ENCODE measurements at places on chromosomes 12 and 14.
A peak's percentile ranks its signal among the peaks of the same experiment; 100 is the strongest.

DNA sequence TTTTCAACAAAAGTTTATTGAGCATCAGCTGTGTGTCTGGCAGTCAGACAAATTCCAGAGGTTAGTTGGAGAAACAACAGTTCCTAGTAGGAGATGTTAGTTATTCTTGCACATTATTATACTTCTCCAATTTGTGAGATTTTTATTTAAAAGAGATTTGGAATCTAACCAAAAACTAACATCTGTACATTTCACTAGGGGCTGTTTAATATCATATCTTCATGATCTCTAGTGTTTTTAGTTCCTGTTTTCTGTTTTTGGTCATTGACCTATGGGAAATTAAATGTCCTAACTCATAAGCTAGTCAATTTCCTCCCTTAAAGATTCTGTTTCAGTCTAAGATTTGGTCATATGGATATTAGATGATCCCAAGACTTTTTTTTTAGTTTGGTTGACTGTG lies 34.1 kb upstream of the KLHDC2 start:
- H3K36me3 ChIP-seq = no peaks in the 10 kb centered on the region
- no peak overlapping the region for H3K4me3 ChIP-seq
- H3K4me1 ChIP-seq = no peaks in the 10 kb centered on the region
- DNase-seq = no peak

DNA sequence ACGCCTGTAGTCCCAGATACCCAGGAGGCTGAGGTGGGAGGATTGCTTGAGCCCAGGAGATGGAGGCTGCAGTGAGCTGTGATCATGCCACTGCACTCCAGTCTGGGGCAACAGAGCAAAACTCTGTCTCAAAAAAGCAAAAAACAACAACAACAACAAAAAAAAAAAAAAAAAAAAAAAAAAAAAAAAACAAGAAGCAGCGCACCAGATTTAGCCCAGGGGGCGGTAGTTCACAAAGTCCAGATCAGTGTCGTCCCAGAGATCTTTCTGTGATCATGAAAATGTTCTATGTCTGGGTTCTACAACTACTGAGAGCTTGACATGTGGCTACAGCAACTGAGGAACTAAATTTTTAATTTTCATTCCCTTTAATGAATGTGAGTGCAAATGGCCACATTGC lies 27.4 kb downstream of the OAS2 start:
- no peak overlapping the region for H3K27ac ChIP-seq
- no peaks in the 10 kb centered on the region for H3K36me3 ChIP-seq
- no peak for DNase-seq
- no peaks in the 10 kb centered on the region for H3K4me1 ChIP-seq
- no peaks in the 10 kb centered on the region for H3K27me3 ChIP-seq
- H3K4me3 ChIP-seq = no peak overlapping the region

DNA sequence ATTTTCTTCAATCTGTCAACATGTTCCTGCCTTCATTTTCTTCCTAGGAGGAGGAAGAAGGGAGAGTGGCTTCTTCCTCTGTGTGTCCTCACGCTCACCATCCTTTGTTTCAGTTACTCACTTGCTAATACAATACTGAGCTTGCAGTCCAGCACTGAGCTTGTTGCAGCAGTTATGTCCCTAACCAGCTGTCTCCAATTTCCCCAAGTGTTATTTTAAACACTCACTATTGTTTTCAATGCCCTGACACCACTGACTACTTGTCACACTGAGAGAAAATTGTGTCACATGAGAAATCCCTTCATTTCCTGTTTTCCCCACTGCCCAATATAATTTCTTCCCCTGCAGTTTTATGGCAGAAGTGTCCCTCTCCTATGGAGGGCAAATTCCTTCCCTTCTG lies 53.4 kb downstream of the HSD17B6 start:
- no peaks in the 10 kb centered on the region for H3K27me3 ChIP-seq
- no peak for DNase-seq
- no peak overlapping the region for H3K4me3 ChIP-seq
- H3K4me1 ChIP-seq = no peaks in the 10 kb centered on the region

- no peaks in the 10 kb centered on the region for H3K27me3 ChIP-seq
- H3K27ac ChIP-seq = no peak overlapping the region
- no peaks in the 10 kb centered on the region for H3K36me3 ChIP-seq
- DNase-seq = no peak
- no peaks in the 10 kb centered on the region for H3K4me1 ChIP-seq
Observed at GRCh38 chr12:96185914-96186313, 8.3 kb upstream of the ELK3 start.

DNA sequence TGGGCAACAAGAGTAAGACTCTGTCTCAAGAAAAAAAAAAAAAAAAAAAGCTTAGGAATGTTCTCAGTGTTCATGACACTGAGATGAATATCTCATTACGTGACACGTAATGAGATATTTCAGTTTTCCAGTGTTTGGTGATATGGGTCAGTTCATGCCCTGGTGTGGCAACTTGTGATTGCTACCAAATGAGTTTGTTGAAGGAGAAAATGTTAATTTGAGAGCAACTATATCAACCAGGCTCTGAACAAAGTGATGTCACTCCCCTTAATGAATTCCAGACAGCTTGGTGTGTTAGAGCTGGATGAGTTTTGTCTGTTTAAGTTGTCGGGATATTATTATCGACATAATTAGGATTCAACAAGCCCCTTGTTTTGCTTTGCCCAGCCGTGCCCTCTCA lies 211.7 kb downstream of the DPF3 start:
- no peak overlapping the region for H3K4me3 ChIP-seq
- H3K36me3 ChIP-seq = no peaks in the 10 kb centered on the region
- H3K27me3 ChIP-seq = no peaks in the 10 kb centered on the region
- H3K27ac ChIP-seq = no peak overlapping the region
- DNase-seq = no peak

- H3K4me3 ChIP-seq = no peak overlapping the region
- H3K27ac ChIP-seq = peak overlapping the region; percentile 69
- H3K4me1 ChIP-seq = peaks cover 11% of the 10 kb centered on the region
- H3K36me3 ChIP-seq = no peaks in the 10 kb centered on the region
- no peaks in the 10 kb centered on the region for H3K27me3 ChIP-seq
Observed at GRCh38 chr14:64610049-64610746, 60.4 kb downstream of the PPP1R36 start.

- peak within 1 kb of the TSS; percentile 73 for H3K4me3 ChIP-seq
- no peaks in the 10 kb centered on the region for H3K36me3 ChIP-seq
- H3K4me1 ChIP-seq = peaks cover 16% of the 10 kb centered on the region
- no peak for DNase-seq
- no peak within 1 kb of the TSS for H3K27ac ChIP-seq
- no peaks in the 10 kb centered on the region for H3K27me3 ChIP-seq
Observed at GRCh38 chr14:105525861-105526775, at the start of gene TMEM121. Gene TMEM121 (plus strand): TSS chr14:105526583. CDS start chr14:105528835, 2,252 bp downstream.

GRCh38 chr12:4243091-4243490 lies 30.5 kb upstream of the CCND2 start:
- no peaks in the 10 kb centered on the region for H3K4me1 ChIP-seq
- DNase-seq = no peak
- no peak overlapping the region for H3K27ac ChIP-seq
- no peak overlapping the region for H3K4me3 ChIP-seq

- H3K4me1 ChIP-seq = no peaks in the 10 kb centered on the region
- H3K36me3 ChIP-seq = no peaks in the 10 kb centered on the region
- no peak for DNase-seq
- H3K27ac ChIP-seq = no peak overlapping the region
Observed at GRCh38 chr14:33657476-33657875, 293.4 kb downstream of the EGLN3 start.

- no peak for DNase-seq
- H3K27ac ChIP-seq = no peak overlapping the region
- H3K4me3 ChIP-seq = no peak overlapping the region
- no peaks in the 10 kb centered on the region for H3K4me1 ChIP-seq
- H3K36me3 ChIP-seq = no peaks in the 10 kb centered on the region
Observed at GRCh38 chr12:65287426-65287825, 8.9 kb downstream of the MSRB3 start.

DNA sequence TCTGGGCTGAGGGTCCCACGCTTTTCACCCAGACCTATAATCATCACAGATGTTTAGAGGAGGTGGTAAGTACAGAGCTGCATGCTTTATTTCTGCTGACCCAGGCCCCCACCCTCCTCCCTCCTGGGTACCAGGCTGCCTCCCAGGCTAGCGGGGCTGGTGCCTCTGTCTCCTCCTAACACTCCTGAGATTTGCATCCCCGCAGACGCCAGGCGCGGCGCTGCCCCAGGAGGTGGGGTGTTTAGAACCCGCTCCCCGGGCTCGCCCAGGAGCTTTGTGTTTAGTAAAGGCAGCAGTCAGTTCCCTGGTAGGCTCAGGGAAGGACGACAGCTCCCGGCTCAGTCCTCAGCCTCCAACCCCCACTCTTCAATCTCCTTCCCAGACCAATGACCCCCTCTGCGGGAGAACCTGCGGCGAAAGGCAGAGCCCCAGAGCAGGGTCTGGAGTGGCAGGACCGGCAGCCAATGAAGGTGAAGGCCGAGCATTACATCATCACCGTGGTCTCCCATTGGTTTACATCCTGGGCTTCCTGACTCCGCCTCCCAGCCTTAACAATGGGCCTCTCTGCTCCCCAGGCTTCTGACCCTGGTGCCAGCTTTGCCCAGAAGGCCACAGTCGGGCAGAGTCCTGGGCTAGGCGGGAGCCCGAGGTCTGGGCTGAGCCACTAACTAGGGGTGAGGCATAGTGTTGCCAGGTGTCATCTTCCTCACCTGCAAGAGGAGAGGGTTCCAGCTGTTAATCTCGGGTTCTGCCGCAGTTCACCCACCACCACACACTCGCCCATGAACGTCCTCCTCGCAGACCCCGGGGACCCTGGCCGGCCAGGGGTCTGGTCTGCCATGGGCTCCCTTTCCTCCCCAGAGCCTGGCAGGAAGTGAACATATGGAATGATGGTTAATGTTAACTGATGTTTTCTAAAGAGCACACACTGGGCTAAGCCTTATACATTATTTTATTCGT lies 57.5 kb downstream of the CALM1 start:
- no peak overlapping the region for H3K27ac ChIP-seq
- no peaks in the 10 kb centered on the region for H3K4me1 ChIP-seq
- no peaks in the 10 kb centered on the region for H3K27me3 ChIP-seq
- no peaks in the 10 kb centered on the region for H3K36me3 ChIP-seq
- H3K4me3 ChIP-seq = no peak overlapping the region
- DNase-seq = peak; percentile 65

GRCh38 chr14:105939810-105940508 lies 413.6 kb downstream of the TMEM121 start:
- DNase-seq = no peak
- H3K4me1 ChIP-seq = no peaks in the 10 kb centered on the region
- H3K27ac ChIP-seq = no peak overlapping the region
- no peaks in the 10 kb centered on the region for H3K36me3 ChIP-seq
- no peak overlapping the region for H3K4me3 ChIP-seq
- no peaks in the 10 kb centered on the region for H3K27me3 ChIP-seq

- H3K27me3 ChIP-seq = no peaks in the 10 kb centered on the region
- no peaks in the 10 kb centered on the region for H3K4me1 ChIP-seq
- DNase-seq = no peak
- H3K27ac ChIP-seq = no peak overlapping the region
Observed at GRCh38 chr12:39503439-39503838, 60.5 kb upstream of the KIF21A start.

- H3K4me1 ChIP-seq = no peaks in the 10 kb centered on the region
- no peak overlapping the region for H3K27ac ChIP-seq
- no peak overlapping the region for H3K4me3 ChIP-seq
Observed at GRCh38 chr12:2233034-2233433, 180.2 kb downstream of the CACNA1C start.

- no peak overlapping the region for H3K4me3 ChIP-seq
- no peak for DNase-seq
- H3K27me3 ChIP-seq = no peaks in the 10 kb centered on the region
- no peaks in the 10 kb centered on the region for H3K4me1 ChIP-seq
Observed at GRCh38 chr14:68345738-68346137, 447.1 kb downstream of the ZFP36L1 start.

DNA sequence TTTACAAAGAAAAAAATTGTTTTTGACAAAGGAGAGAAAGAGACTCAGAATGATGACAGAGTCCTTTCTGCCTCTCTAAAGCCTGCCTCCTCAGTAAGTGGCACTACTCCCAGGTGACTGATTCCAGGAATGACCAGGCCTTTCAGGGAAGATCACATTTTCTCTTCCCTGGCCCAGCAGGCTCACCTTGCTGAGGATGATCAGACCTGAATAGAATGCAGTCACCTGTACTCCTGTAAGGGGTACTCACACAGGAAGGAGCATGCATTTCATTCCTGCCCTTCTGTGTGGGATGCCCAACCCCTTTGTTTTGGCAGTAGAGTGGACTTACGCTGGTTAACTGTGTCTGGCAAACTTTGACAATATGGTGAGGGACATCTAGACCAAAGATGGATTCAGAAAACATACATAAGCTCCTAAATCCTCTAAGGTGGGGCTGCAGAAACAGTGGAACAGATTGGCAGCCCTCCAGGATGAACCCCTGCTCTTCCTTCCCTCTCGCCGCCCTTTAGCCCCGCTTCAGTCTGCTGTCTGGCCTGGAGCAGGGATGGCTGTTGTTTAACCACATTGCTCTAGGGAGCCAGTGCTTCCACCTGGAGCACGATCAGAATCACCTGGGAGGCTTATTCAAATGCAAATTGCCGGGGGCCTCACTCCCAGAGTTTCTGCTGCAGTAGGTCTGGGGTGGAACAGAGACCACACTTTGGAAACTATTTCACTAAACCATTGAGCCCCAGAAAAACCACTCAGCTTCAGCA lies 29.8 kb downstream of the ERG28 start:
- no peaks in the 10 kb centered on the region for H3K27me3 ChIP-seq
- H3K36me3 ChIP-seq = no peaks in the 10 kb centered on the region
- no peak for DNase-seq
- no peaks in the 10 kb centered on the region for H3K4me1 ChIP-seq

DNA sequence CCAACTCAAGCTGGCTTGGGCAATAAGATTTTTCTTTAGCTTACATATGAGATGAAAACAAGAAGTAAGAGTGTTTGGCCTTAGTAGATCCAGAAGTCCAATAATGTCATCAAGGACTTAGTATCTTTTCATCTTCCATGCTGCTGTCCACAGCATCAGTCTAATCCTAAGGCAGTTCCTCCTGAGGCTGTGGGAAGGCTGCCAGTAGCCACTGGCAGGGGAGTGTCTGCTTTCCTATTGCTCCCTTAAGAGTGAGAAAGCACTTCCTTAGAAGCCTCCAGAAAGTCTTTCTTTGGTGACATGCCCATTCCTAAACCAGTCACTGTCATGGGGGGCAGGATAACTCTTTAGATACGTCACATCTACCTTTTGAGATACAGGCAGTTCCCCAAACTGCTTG lies 317.7 kb downstream of the BMP4 start:
- H3K27ac ChIP-seq = no peak overlapping the region
- no peak overlapping the region for H3K4me3 ChIP-seq
- H3K4me1 ChIP-seq = no peaks in the 10 kb centered on the region
- no peaks in the 10 kb centered on the region for H3K27me3 ChIP-seq

- H3K4me3 ChIP-seq = no peak overlapping the region
- H3K4me1 ChIP-seq = no peaks in the 10 kb centered on the region
- H3K27ac ChIP-seq = no peak overlapping the region
- H3K36me3 ChIP-seq = no peaks in the 10 kb centered on the region
Observed at GRCh38 chr12:64225626-64226025, 3.5 kb upstream of the KICS2 start.

- H3K36me3 ChIP-seq = no peaks in the 10 kb centered on the region
- H3K27me3 ChIP-seq = no peaks in the 10 kb centered on the region
- no peak overlapping the region for H3K4me3 ChIP-seq
- DNase-seq = no peak
Observed at GRCh38 chr12:69440016-69440415, 30.2 kb upstream of the FRS2 start.
